NCI-H146 (cell line): ENCODE measurements at places on chromosomes 4 and X.

- no peak for DNase-seq
These were observed 30.0 kb downstream of the ITM2A start for GRCh38 chrX:79336869-79337815.

DNA sequence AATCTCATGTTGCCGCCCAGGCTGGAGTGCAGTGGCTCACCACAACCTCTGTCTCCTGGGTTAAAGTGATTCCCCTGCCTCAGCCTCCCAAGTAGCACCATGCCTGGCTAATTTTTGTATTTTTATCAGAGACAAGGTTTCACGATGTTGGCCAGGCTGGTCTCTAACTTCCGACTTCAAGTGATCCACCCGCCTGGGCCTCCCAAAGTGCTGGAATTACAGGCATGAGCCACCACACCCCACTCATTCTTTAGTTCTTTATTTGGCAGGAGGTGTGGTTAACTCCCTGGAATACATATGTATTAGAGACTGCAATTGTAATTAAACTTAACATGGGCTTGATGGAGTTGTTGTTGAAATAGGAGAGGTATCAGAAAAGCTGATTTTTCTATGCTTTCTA, 1396.9 kb upstream of the IGFBP7 start:
- no peak for DNase-seq

DNA sequence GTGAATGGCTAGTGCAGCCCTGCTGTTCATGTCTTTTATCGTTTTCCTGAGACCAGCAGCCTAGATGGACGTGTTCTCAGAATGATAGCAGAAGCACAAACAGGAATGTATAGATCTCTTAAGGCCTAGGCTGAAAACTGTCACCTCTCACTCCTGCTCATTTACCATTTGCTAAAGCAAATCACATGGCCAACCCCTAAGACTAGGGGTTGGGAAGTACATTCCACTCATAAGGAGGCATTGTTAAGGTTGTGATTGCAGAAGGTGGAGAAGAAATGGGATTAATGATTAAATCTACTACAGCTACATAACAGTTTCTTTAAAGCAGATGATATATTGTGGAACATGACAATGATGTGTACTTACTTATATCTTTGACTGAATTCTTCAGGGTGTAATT, 536.8 kb upstream of the FTHL17 start:
- DNase-seq: no peak

- DNase-seq: no peak
These were observed 19.1 kb downstream of the MTNR1A start for GRCh38 chr4:186536285-186536684.

- no peak for DNase-seq
These were observed 207.8 kb upstream of the DCAF8L1 start for GRCh38 chrX:28189011-28189410.

- no peak for DNase-seq
These were observed 2.2 kb upstream of the SEPTIN11 start for GRCh38 chr4:76947369-76947768.

DNA sequence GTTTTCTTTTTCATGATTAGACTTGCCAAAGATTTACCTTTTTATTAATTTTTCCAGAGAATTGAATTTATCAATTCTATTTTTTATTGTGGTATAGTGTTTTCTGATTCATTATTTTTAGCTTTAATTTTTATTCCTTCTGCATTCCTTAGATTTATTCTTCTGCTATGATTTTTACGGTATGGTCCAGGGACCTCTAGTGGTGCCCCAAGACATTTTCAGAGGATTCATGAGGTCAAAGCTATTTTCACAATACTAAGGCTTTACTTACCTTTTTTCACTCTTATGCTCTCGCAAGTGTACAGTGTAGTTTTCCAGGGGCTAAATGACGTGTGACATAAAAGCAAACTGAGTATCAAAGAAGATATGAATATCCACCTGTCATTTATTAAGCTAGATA, 8.0 kb downstream of the RADX start:
- no peak for DNase-seq

DNA sequence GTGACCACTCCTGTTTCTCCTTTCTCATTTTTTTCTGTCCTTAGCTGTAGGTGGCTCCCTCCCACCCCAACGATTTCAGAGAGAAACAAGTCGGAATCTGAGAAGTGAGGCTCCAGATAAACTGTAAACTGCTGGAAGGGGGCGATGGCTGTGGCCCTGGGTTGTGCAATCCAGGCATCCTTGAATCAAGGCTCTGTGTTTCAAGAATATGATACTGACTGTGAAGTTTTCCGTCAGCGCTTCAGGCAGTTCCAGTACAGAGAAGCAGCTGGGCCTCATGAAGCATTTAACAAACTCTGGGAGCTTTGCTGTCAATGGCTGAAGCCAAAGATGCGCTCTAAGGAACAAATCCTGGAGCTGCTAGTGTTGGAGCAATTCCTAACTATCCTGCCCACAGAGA, 37.7 kb downstream of the ETDC start:
- no peak for DNase-seq

- DNase-seq: no peak
These were observed 408.6 kb downstream of the ADAM29 start for GRCh38 chr4:175326796-175327195.

- no peak for DNase-seq
These were observed 33.2 kb downstream of the PPARGC1A start for GRCh38 chr4:23856630-23857029.
